ENCODE measurements at places on chromosomes 1 and 21.
A peak's percentile ranks its signal among the peaks of the same experiment; 100 is the strongest.

GRCh38 chr1:82836213-82836972, 1035.7 kb downstream of the ADGRL2 start:
- DNase-seq = no peak

DNA sequence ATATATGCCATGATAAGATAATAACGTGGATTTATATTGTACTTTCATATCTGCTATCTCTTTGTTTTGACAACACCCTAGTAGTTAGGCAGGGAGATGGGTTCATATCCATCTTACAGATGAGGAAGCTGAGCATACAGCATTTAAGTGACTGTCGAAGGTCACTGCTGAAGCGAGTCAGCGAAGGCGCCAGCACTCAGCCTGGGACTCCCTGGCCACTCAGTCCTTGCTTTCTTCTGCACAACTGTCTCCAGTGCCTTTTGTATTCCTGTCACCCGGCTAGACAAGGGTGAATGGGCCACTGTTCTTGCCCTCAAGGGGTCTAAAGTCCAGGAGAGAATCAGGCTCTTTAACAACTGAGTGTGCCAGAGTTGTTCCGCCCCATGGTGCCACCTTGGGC, 3.1 kb downstream of the ARHGEF10L start:
- no peak for DNase-seq

DNA sequence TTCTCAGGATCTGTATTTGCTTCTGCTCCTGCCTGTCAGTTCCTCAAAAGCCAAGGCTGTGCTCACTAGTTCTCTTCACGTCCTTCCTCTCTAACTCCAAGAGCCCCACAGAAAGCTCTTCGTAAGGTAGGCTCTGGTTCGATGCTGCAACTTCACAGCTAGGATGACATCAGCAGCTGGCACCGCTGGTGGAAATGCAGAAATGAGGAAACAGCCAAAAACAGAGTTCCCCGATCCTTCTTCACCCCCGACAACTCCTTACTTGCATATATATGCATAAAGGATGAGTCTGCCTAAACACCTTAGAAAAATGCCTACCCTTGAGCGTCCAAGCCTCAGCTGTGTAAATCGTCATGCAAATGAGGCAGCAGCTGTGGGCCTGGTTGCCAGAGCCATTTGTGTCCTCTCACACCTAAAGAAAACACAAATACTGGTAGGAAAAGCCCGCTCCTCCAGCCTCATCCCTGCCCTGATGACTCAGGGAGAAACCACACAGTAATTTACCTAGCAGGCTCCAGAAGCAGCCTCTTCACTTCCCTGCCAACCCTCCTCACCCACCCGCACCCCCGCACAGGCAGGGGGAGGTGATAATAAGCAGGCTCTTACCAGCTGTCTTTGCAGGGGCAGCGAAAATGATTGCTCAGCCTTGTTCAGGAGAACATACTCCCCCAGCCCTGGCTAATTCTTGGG, 28.2 kb downstream of the BATF3 start:
- peak; percentile 94 for DNase-seq

- no peak for DNase-seq
Observed at GRCh38 chr21:29684106-29684505, 255.7 kb downstream of the GRIK1 start.

DNA sequence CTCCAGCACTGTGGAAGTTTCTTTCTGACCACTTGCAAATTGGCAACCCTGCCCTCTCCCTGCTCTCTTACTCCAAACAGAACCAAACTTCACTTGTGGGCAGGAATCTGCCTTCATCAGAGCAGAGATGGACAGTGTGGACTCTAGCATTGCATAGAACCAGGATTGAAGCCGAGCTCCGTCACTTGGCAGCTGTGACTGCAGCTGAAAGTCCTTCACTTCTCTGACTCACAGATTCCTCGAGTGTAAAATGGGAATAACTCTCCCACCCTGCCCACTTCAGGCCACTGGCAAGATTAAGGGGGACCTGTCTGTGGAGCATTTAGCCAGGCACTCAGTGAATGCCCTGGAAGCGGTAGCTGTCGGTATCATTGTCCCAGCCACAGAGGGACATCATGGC, 75.7 kb upstream of the ZBTB40 start:
- no peak for DNase-seq

GRCh38 chr1:226027538-226028217, 28.5 kb upstream of the SDE2 start:
- DNase-seq = no peak

GRCh38 chr1:29631361-29631760, 395.0 kb downstream of the PTPRU start:
- no peak for DNase-seq

GRCh38 chr1:36796106-36796590, 238.2 kb downstream of the GRIK3 start:
- DNase-seq = no peak

DNA sequence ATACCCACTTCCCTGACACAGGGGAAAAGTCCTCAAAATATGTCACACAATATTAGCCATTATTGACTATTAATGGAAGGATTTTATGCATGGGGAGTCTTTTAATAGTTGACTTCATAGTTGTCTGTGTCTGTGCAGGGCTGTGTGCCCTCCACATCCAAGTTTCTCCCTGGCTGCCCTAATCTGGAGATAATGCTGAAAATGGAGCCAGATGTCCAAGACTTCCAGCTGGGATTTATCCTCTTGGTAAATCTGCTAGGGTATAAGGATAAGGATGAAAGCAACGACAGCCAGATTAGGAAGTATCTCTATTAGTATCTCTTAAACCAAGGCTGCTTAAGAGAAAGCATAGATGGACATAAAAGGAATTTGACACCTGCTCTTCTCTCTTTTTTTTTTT, 42.1 kb downstream of the CDK18 start:
- DNase-seq = no peak

DNA sequence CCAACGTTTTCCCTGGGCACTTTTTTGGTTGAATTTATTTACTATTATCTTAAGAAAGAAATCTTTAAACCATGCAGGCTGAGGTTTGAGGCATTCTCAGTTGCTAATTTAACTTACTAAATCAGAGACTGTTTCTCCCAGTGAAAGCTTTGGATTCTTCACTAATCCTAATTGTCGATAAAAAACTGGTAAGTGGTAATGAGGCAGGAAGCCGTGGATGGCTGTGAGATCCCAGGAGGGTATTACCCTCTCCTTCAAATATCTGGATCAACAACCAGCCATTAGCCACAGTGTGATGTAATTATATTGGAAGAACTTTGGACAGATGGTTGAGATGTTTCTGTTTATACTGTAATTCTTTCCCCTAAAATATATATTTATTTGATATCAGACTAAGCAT, 485.0 kb downstream of the DISC1 start:
- DNase-seq = no peak

DNA sequence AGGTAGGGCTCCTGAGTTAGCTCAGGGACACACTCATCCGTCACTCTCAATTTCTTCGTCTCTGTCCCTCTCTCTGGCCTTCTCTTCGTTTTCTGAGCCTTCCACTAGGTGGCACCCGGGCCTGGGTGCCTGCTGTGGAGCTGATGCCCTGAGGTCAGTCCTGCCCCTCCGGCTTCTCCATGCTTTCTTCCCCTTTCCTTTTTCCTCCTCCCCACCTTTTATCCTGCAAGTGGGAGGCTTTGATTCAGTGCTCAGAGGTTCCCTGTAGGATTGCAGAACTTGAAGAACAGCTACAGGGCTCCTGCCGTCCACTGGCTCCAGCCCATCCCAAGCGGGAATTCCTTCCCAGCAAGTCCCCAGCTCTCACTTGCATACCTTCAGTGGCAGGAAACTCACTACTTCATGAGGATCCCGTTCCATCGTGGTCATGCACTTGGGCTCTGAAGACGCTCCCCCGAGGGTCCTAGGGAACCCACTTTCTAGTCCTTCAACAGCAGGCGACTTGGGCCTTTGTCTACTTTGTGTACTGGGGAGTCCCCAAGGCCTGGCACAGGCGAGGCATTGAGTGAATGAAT, 45.6 kb downstream of the SRRM1 start:
- DNase-seq = peak; percentile 80

DNA sequence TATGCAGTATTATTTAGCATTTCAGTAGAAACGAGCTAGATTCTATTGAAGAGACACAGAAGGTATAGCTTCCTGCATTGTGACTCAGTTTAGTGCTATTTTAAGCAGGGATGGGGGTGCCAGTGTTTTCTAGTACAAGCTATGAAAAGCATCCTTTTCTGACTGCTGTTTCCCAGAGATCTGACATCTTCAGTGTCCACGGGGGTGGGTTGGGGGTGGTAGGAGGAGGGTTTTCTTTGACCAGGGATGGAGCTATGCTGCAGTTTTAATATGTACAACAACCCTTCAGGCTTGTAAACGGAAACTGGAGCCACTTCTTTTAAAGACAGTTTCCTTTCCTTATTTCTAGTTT, 2.7 kb upstream of the NEGR1 start:
- no peak for DNase-seq

DNA sequence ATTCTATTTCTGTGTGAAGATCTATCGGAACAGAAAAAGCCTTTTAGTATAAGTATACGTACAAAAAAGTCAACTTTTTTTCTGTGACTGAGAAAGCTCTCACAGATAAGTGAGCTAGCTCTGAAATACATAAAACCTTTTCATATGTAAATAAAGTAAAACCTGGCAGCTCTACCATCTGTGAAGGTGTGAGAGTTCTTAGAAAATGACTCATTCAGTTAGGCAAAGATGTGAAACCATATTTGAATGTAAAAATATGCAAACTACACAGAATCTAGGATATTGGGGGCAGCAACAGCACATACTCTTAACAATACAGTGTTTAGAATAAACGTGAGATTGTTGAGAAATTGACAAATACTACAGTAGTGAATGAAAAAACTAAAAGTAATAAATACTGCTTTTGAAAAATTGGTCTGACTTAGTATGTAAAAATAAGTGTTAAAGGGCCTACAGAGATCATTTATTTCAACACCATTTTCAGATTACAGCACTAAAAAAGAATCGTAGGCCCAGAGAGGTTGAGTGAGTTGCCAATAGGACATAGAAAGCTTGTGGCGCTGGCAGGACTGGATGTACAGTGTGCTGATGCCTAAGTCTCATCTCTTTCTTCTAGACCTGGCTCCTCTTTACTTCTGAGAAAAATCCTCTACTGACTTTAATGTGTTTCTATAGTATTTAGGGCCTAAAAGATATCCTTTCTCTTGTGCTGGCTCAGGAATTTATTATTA, 19.8 kb downstream of the ATP6V1G3 start:
- no peak for DNase-seq

DNA sequence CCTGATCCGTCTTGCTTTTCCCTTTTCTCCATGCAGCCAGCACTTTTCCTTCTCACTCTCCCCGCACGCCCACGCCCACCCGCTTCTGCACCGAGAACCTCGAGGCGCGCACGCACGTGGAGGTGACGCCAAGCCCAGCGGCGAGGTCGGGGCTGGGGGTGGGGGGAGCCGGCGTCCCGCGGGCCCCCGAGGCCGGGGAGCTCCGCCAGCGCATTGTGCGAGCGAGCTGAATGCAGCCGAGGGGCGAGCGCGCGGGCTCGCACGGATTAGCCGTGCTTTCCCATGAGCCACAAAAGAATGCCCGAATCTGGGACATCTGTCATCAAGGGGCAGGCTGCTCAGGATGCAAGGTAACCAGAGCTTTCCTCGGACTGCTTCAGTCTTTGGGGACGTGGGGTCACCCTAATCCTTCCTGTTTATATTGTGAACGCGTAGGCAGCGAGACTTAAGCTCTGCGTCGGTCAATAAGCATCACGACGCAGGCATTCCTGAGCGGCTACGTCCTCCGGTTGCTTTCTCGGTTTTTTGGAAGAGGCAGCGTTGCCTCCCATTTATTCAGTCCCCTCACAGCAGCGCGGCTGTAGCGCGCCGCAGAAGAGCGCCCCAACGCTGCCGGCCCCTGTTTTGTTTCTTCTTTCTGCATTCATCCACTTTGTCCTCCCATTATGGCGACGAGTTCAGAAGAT, 67.3 kb upstream of the AKT3 start:
- peak; percentile 87 for DNase-seq

- no peak for DNase-seq
Observed at GRCh38 chr1:3002349-3003038, 18.8 kb upstream of the ACTRT2 start.

DNA sequence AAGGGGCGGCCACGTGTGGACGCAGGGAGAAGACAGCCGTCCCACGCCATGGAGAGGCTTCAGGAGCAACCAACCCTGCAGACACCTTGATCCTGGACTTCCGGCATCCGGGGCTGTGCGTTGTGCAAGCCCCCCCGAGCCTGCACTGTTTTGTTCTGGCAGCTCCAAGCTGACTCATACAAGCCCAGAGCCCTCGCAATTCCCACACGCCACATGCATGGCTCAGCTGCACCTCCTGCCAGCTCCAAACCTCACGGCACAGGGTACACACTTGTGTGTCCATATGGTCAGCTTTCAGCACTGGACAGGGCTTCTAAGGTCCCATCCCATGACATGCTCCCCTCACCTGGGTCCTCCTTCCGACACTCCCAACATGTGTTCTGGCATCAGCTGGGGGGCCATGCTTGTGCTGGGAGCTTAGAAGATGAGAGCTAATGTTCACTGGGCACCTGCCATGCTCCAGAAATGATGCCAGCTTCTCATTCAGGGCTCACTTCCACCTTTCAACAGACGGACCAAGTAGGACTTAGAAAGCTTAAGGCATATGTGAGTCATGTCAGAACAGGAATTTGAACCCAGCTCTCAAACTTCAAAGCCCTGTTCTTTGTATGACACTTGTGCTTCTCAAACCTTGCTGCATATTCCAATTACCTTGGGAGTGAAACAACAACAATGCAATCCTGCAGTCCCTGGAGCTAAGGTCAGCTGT, 137.3 kb downstream of the PGBD5 start:
- peak; percentile 40 for DNase-seq

- no peak for DNase-seq
Observed at GRCh38 chr1:7094086-7094485, 308.8 kb downstream of the CAMTA1 start.

DNA sequence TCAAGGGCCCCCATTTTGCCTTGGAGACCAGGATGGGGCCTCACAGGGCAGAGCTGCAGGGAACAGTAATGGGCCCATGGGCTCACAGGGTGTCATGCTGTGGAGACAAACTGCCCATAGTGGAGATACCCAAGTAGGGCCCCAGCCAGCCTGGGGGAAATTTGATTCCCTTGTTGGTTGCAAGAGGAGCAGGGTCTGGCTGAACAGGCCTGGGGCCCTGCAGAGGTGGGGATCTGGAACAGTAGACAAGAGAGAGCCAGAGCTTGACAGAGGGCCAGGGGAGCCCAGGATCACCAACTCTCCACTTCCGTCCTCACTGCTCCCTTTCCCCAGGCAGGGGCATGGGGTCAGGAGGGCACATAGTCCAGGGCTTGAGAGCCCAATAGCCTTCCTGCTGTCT, 8.7 kb downstream of the S100B start:
- no peak for DNase-seq

- peak; percentile 92 for DNase-seq
Observed at GRCh38 chr1:94807742-94808491, 12.2 kb upstream of the SLC44A3 start.

- DNase-seq = peak; percentile 72
Observed at GRCh38 chr1:116667575-116668105, at the start of gene IGSF3. Gene IGSF3 (minus strand): TSS chr1:116667733. CDS start chr1:116666326, 1,407 bp downstream.

GRCh38 chr1:38827318-38827717, 32.3 kb downstream of the RRAGC start:
- DNase-seq = no peak

Measured in M059J (cell line).